ENCODE measurements at places on chromosomes 13 and 19.

DNA sequence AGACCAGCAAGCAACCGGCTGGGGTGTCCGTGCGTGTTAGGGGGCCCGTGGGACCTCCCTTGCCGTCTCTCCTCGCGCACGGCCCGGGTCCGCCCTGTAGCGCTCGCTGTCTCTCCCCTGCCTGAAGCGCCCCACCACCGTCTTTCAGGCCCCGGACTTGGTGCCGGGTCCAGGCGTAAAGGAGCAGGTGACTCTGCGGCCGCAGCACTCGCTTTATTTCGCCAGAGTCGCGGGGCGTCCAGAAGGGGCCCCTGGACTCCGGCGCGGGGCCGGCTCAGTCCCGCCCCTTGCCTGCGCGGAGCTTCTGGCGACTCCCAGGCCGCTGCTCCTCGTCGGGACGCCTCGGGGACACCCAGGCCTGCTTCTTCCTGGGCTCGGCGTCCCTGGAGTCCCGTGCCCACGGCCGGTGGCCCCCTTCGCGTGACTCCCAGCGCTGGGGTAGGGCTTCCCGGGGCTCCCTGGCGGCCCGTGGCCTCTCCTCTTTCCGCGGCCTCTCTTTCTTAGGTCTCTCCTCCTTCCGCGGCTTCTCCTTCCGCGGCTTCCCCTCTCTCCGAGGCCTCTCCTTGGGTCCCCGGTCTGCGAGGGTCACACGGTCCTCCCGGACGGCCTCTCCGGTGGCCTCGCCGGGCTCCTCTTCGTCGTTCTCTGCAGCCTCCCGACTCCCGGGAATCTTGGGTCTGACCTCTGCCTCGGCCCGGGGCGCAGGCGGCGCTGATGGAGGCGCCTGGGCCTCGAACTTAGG is 3.1 kb downstream of the AMH start:
- DNase-seq: no peak

GRCh38 chr19:38265213-38265861 is 964 bp downstream of the SPINT2 start:
- no peak for DNase-seq

DNA sequence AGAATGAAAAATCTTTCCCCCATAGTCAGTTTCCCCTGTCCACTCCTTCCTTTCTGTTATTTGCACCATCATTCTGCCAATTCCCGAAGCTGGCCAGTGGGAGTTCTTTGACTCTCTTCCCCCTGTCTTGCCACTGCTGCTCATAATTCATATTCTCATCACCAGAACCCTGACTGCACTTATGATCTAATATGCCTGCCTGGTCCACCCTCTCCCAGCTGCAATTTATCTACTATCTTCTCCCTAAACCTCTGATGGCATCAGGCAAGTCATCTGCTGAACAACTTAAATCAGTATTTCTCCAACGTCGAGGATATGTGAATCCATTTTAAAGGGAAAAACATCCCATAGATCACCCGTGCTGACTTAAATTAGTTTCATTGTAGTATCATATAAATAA is 458.0 kb upstream of the GPC6 start:
- DNase-seq: no peak

GRCh38 chr19:3178973-3179738 is 587 bp downstream of the S1PR4 start:
- no peak for DNase-seq

- no peak for DNase-seq
These were observed 122.3 kb downstream of the DNAJC15 start for GRCh38 chr13:43145534-43146196.

- DNase-seq: no peak
These were observed 100.0 kb downstream of the RNF17 start for GRCh38 chr13:24863748-24864540.

Data from stimulated activated CD8-positive, alpha-beta memory T cell treated with anti-CD3 and anti-CD28 coated beads, Interleukin-4, amount 100 ng/mL, for 24 hours (primary cell).